ENCODE measurements at places on chromosomes 2 and 18.

GRCh38 chr2:75547345-75548035, 13.2 kb downstream of the EVA1A start:
- DNase-seq = no peak

DNA sequence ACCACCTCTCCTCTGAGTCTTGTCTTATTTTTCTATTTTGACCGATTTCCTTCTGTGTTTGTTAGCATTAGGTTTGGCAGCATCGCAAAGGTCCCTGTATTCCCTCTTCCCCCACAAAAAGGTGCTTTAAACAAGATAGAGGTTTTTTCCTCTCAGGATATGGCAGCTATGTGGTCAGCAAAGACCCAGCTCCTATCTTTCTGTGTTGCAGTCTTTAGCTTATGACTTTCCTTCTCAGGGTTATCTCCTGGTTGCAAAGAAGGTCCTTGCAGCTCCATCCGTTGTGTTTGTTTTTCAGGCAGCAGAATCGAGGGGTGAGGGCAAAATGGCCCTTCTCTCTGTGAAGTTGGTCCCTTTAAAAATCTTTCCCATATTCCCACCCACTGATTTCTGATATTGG, 38.4 kb downstream of the GALNT1 start:
- DNase-seq = no peak

DNA sequence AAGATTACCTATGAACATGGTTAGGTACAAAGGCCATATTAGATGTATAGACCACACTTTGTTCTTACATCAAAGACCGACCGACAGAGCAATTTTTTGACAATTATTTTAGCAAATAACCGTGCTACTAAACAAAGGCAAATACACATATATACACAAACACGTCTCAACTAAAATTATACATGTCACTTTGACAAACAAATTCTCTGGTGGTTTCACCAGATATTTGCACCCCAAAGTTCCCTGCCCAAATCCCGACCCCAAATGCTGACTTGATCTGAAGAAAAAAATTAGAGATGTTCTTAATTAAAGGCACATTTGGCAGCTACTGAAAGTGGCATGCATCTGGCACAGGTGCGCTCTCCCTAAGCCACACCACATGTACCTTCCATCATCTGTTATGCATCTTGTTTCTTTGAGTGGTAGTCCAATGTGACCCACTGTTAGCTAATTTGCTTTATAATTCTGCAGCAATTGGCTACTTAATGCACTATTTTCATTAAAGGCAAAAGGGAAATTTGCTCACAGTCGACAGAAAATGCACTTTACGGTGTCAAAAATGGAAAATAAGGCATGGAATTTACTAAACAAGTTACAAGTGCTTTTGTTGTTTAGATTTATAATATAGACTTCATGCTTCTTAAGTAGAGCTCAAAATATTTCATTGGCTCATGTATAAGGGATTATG, 92.1 kb downstream of the ARHGEF33 start:
- DNase-seq = no peak

DNA sequence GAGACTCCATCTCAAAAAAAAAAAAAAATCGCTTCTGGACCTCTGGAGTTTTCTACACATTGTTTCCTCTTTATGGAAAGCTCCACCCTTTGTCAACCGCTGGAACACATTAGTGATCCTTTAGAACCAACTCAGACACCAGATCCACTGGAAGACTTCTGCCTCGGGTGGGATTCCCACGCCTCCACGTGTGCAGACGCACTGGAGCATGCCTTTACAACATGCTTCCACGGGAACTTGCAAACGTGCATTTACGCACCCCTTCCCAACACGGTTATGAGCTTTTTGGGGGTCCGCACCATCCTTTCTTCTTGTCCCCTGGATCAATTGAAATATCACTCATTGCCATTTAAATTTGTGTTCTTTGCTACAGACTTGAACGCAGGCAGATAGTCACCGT, 5.1 kb downstream of the CYS1 start:
- no peak for DNase-seq

- DNase-seq = no peak
These were observed 69.2 kb downstream of the TRIP12 start for GRCh38 chr2:229852565-229852964.

- DNase-seq = no peak
These were observed 14.3 kb downstream of the MAP3K2 start for GRCh38 chr2:127373362-127374083.

- DNase-seq = no peak
These were observed 131.9 kb upstream of the ALKAL2 start for GRCh38 chr2:419687-420317.

- no peak for DNase-seq
These were observed 33.7 kb downstream of the MREG start for GRCh38 chr2:215979620-215980019.

GRCh38 chr2:237733677-237734300, 64.8 kb upstream of the RBM44 start:
- DNase-seq = no peak

GRCh38 chr2:98730053-98730706, 752 bp downstream of the MGAT4A start:
- no peak for DNase-seq

- no peak for DNase-seq
These were observed 62.0 kb downstream of the TPGS2 start for GRCh38 chr18:36766836-36767235.

DNA sequence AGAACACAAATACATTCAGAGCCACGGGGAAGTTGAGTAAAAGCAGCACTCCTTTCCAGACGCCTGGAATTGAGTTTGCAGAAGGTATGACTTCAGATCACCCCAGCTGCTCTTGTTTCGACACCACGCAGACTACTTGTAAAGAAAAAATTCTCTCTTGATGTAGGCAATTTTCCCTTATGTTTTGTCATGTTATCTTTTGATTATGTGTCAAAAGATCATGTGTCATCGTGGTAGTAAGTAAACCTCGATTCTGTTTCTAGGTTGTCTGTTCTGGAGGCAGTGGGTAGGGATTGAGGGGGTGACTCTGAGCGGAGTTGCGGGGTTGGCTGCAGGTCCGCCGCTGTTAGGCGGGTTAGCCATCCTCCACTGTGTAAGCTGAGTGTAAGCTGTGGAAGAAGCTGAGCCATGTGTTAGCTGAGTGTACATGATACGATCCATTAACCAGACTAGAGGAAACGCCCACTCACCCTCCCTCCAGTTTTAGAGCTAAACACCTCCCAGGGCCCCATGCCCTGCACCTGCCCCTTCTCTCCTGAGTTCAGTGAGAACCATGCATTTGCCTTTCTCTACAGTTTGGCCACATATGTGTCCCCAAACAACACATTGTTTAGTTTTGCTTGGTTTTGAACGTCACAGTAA, 181.8 kb downstream of the SNTG2 start:
- DNase-seq = no peak

DNA sequence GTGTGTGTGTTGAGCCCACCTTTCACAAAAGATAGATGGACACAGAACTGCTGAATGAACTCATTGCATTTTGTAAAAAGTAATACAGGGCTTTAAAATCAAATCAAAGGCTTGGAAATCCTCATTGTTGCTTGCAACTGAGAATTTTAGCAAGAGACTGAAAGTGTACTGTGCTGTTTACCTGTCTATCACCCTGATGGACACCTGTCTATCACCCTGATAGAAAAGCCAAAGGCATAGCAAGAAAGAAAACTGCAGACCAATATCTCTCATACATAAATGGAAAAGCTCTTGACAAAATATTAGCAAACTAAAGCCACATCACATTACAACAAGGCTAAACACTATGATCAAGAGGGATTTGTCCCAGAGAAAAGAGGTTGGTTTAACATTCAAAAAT, 107.5 kb upstream of the TMEM18 start:
- DNase-seq = no peak

- peak; percentile 95 for DNase-seq
These were observed 55.6 kb downstream of the THADA start for GRCh38 chr2:43540021-43540779.

DNA sequence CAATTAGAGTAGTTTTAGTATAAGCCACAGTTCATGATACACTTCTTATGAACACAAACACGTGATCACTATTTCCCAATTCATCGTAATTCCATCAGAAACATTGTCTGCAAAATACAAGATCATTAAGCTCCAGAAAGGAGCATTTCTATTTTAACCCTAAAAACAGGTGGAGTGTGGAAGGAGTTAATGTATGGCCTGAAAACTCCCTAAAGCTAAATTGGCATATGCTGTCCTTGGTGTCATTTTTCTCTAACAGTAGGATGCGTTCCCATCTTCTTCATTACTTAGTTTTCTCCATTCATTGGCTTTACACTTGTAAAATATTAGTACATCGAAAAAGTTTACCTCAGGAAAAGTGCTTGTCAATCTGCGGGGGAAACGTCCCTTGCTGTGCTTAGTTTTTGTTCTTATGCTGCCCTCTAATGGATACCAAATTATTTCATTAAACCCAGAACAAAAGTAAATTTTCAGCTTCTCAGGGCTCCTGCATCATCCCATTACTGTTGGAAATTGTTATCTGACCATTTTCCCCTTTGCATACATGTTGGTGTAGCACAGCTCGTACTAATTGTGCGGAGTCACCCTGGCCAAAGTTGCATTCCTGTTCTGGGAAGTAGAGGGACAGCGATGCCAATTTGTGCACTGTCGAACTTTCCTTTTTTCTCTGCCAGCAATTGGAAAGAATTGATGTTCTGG, 153.4 kb downstream of the GPD2 start:
- DNase-seq = peak; percentile 15

- DNase-seq = no peak
These were observed 19.9 kb downstream of the EPAS1 start for GRCh38 chr2:46317094-46317486.
